Activated naive CD8-positive, alpha-beta T cell treated with anti-CD3 and anti-CD28 coated beads, Interleukin-2, amount 10 ng/mL, durations not matched to agents 7 days and 5 days (primary cell): ENCODE measurements at places on chromosomes 5 and 9. TPM values are rescaled to one million over a fixed set of nuclear protein-coding genes. Genes with fewer than 3 reads are reported as not detected.

C9orf43 gene
- total RNA-seq = 0.54 TPM

INSL4 gene
- not detected for total RNA-seq

ACOT12 gene
- total RNA-seq = not detected

ADCY2 gene
- total RNA-seq = not detected

SREK1 gene
- 66.6 TPM for total RNA-seq

QRFP gene
- total RNA-seq = not detected

FOXD4L6 gene
- total RNA-seq = not detected

PCDHGA6 gene
- total RNA-seq = 0.33 TPM

FOXD4L5 gene
- total RNA-seq = 0.43 TPM

SLCO4C1 gene
- total RNA-seq = 0.42 TPM

PDE8B gene
- total RNA-seq = 0.19 TPM

CBY3 gene
- total RNA-seq = not detected

NFIL3 gene
- 19.2 TPM for total RNA-seq
